Left renal cortex interstitium (tissue), 4 donors: ENCODE measurements at places on chromosomes 13 and 19.

- DNase-seq, result no peak
Observed at GRCh38 chr13:96481482-96481881, 391.6 kb downstream of the HS6ST3 start.

DNA sequence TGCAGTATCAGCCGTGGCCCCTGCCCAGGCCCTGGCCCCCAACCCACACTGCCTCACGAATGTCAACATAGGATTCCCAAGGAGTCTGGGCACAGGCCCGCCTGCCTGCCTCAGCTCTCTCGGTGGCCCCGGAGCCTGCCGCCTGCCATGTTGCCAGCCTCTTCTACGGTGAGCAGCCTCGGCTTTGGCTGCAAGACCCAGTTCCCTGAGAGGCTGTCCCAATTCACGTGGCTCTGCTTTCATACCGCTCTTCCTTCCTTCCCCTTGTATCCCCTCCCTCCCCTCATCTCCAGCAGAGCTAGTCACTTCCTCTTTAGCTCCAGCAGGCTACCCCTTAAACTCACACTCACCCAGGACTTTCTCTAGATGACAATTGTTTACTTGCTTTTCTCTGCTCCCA, 42.7 kb downstream of the SERP2 start:
- DNase-seq, result no peak

DNA sequence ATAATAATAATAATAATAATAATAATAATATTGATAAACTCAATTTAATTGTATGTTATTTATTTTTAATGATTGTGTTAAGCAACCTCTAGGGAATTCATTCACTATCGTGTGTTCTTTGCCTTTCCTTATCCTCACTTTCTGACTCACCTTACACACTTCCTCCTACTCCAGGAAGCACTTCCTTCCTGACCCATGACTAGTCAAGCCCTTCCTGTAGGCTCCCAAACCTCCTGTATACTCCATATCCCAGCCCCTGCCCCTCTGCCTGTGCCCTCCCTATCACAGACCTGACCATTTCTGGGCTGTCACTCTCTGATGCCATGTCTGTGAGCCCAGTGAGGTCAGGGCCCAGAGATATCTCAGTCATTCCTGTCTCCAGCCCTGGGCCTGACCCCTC, 7.6 kb downstream of the LGALS4 start:
- DNase-seq, result no peak

DNA sequence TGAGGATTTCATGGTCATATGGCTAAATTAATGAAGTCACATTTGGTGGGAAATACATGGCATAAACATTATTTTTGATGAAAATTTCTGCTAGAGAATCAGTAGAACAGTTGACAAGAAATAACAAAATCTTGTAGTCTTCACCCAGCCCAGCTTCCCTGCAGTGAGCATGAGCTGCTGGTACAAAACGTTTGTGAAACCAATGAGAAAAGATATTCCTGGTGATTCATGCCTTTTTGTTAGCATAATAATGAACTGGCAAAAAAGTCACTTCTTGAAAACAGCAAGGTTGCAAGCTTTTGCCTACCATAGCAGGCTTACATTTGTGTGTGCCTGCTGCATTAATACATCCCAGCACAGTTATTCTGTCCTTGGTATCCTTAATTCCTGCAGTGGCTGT, 475.9 kb upstream of the HTR2A start:
- no peak for DNase-seq

DNA sequence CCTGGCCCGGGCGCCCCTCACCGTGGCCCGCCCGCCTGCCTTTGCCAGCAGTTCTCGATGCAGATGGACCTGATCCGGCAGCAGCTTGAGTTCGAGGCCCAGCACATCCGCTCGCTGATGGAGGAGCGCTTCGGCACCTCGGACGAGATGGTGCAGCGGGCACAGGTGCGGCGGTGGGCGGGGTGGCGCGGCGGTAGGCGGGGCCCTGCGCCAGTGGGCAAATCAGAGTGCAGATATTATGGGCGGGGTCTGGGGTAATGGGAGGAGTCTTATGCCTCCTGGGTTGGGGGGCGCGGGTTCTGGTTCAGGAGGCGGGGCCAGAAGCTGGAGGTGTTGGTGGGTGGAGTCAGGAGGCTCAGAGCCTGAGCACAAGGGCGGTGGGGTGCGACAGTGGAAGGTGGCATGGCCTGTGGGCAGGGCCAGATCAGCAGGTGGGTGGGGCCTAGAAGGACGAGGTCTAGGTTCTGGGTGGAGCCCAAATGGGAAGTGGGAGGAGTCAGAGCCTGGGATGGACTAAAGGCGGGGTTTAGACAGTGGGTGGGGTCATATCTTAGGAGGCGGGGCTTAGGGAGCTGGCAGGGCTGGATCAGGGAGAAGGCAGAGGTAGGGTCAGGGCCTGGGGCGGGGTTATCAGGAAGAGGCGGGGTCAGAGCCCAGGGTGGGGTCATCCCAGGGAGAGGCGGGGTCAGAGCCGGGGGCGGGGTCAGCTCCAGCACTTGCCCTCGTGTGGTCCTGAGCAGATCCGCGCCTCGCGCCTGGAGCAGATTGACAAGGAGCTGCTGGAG, 5.6 kb downstream of the APC2 start:
- no peak for DNase-seq

DNA sequence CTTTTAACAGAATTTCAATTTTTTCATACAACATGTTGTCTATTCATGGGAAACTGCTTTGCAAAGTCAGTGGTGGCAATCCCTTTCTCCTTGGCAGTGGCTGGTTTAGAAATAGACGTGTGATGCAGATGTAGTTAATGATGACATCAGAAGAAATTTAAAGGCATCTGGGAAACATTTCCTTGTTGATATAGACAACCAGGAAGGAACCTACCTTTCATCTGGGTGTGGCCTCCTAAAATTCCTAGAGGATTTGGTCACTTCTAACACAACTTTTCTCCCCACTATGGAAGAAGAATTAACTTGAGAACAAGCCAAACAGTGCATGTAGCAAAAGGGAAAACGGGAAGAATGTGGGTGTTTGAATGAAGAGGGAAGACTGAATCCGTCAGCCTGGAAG, 102.8 kb downstream of the EFNB2 start:
- DNase-seq, result no peak

DNA sequence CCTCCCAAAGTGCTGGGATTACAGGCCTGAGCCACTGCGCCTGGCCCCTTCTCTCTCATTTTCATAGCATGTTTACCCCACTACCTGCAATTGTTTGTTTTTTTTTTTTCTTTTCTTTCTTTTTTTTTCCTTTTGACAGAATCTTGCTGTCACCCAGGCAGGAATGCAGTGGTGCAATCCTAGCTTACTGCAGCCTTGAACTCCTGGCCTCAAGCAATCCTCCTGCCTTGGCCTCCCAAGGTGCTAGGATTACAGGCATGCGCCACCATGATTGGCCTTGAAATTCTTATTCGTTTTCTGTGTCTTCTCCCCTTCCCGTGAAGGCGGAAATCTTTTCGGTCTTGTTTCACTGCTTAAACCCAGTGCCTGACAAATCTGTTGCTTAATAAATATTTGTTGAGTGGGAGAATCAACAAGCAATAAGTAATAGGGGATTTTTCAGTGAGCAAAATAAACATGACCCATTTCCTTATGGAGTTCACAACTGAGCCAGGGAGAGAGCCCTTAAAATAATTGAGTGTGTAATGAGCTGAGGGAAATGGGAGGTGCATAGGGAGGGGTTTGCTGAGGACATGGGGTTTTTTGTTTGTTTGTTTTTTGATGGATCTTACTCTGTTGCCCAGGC, 1.8 kb upstream of the INSR start:
- DNase-seq, result no peak

DNA sequence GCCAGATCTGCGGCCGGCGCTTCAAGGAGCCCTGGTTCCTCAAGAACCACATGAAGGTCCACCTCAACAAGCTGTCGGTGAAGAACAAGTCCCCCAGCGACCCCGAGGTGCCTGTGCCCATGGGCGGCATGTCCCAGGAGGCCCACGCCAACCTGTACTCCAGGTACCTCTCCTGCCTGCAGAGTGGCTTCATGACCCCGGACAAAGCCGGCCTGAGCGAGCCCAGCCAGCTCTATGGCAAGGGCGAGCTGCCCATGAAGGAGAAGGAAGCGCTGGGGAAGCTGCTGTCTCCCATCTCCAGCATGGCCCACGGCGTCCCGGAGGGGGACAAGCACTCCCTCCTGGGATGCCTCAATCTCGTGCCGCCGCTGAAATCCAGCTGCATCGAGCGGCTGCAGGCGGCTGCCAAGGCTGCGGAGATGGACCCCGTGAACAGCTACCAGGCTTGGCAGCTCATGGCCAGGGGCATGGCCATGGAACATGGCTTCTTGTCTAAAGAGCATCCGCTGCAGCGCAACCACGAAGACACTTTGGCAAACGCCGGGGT, 72.6 kb downstream of the ZNF536 start:
- DNase-seq, result no peak

DNA sequence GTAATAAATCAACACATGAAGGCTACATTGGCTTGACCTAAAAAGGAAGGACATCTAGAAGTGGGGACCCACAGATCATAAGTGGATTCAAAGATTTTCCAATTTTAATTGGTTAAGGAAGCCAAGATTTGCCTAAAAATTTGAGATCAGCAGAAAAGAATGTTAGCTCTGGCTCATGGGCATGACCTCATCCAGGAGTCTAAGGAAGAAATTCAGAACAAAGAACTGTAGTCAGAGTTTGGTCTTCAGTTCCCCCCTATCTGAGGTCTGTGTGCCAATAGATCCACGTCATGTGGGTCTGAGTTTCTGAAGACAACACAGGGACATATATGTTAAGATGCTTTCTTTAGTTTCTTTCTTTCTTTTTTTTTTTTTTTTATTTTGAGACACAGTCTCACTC, 648.8 kb upstream of the SPRY2 start:
- DNase-seq, result no peak

DNA sequence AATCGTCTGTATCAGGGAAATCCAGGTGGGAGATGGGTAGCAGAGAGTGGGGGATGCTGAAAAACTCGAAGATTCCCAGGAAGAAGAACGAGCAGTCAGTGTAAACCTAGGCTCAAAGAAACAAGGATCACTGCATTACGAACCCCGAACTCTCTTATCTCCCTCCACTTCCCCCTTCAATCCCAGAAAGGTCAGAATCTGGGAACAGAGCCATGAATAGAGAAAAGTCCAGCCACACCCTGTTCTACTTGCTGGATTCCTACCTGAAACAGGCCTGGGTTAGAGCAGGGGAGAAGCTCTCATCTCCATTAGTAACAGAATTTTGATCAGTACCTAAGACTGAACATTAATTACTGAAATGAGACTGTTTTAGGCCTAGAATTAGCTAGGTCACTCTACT, 24.4 kb downstream of the EPSTI1 start:
- DNase-seq, result no peak

DNA sequence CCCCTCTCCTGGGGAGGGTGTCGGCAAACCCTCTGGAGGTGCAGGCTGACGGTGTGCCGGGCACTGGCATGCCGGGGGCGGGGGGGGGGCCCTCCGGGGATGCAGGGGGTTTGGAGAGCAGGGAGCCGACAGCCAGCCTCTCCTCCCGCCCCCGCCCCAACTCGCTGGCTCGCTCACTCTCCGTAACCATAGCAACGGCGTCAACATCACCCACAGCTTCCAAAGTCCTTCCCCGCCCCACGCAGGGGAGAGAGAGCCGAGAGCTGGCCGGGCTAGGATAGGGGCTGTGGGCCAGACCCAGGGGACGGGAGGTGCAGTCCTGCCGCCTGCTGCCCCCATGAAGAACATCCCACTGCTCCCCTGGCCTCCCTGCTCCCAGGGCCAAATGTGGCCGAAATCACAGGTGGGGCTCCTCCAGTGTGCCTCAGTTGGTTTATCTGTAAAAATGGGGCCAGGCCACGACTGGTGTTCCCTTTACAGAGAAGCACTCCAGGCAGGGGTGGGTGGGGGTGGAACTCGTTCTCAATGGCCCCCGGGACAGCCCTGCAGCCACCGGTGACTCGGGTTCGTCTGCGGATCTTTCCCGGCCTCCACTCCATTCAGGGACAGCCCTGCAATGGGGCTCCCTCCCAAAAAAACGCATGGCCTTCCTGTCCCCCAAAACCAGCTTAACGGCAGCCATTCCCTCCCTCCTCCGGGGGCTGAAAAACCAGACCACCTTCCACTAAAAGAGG, 3.2 kb downstream of the KLF16 start:
- DNase-seq, result no peak
